ENCODE measurements at places on chromosomes 3 and 15.

DNA sequence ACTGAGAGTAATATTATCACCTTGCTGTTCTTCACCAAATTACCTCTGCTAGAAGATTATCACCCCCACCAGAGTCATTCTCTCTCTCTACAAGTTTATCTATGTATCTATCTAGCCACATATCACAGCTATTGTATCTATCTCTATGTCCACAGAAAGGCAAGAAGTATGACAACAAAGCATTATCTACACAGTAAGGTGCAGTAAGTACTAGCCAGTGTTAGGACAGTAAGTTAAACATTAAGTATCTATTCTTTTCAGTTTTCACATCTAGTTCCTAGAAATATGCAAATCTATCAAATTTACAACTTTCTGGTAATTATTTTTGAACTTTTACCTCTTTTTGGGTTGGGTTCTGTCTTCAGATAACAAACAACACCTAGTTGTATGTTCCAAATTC is 26.5 kb upstream of the XXYLT1 start:
- no peak for DNase-seq

GRCh38 chr15:32908872-32909271 is 191.1 kb downstream of the GREM1 start:
- DNase-seq, result no peak

GRCh38 chr3:30221619-30222018 is 384.8 kb upstream of the TGFBR2 start:
- DNase-seq, result no peak

GRCh38 chr3:155791190-155791589 is 14.9 kb downstream of the C3orf33 start:
- no peak for DNase-seq

GRCh38 chr3:31433679-31433992 is 99.1 kb upstream of the STT3B start:
- DNase-seq, result no peak

GRCh38 chr3:60055765-60056164 is 1005.9 kb upstream of the CFAP20DC start:
- no peak for DNase-seq

DNA sequence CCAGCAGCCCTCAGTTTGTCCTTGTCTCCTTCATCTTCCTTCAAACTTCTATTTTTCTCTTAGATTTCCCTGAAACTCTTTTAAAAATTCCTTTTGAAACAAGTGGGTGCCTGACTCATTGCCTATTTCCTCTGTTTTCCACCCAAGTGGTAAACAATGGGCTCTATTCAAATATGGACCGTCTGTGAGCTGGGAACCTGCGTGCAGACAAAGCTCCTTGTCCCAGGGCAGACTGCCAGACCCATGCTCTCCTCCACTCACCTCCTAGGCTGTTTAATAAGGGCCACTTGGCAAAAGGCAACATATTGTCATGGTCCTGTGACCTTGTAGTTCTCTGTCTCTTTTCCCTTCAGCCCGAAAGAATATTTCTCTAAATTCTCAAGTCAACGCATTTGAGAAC is 332.7 kb upstream of the THBS1 start:
- DNase-seq, result no peak

GRCh38 chr15:68679161-68679560 is 100.4 kb downstream of the CORO2B start:
- DNase-seq, result no peak

DNA sequence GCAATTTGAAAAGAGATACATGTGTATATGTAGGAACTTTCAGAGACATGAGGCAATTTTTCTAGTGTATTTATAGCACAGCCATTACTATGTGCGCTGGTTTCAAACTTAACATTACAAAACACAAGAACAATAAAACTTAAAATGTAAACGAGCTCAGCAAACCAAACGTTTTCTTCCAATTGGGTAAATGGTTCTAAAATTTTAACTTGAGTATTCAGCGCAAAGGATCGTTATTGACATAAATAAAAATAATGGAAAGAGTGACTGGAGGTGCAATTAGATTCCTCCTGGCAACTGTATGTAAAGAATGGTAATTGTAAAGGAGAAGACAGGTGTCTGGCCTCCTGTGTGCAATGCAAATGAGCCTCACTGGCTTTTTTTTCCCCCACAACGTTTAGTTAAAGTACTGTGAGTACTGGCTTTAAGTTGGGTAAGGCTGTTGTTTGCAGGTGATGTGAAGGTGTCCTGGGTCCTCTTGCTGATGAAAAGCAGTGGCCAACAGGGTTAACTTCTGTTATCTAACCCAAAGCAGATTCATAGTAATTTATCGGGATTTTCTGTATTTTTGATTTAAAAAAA is 14.1 kb upstream of the GADL1 start:
- DNase-seq, result no peak

Data from GM12864 (cell line).